ENCODE measurements at places on chromosomes 3 and 15.

- DNase-seq: no peak
These were observed 96.7 kb downstream of the ADCY5 start for GRCh38 chr3:123352134-123352554.

DNA sequence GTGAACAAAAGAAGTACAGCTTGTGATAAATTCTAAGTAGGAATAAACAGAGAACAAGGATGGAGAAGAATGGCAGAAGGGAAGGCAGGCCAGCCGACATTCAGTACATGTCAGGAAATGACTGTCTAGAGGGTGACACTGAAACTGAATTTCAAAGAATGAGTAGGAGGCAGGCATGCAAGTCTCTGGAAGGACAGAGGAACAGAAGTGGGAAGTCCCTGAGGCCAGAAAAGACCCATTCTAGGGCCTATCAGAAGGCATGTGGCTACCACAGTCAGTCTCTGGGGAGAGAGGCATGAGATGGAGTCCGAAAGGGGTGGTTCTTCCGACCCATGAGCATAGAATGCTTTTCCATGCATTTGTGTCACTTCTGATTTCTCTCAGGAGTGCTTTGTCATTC, 243.5 kb upstream of the UBE2E2 start:
- no peak for DNase-seq

GRCh38 chr15:101124731-101125451, 127.0 kb downstream of the CHSY1 start:
- DNase-seq: no peak

DNA sequence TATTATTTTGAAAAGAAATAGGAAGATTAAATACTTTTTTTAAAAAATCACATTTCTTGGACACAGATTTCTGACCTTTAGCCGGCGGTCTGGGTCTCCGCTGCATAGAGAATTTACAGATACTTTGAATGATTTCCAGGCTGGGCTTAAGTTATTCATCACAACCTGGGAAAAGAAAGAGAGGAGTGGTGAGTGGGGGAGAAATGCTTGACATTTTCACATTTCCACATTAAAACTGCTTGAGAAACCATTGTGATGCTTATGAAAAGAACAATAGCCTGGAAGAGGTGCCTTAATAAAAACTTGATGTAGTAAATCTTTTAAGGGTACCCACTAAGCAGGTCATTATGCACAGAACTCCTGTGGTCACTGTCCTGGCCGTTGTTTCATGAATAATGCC, 166.8 kb upstream of the MRPL3 start:
- no peak for DNase-seq

DNA sequence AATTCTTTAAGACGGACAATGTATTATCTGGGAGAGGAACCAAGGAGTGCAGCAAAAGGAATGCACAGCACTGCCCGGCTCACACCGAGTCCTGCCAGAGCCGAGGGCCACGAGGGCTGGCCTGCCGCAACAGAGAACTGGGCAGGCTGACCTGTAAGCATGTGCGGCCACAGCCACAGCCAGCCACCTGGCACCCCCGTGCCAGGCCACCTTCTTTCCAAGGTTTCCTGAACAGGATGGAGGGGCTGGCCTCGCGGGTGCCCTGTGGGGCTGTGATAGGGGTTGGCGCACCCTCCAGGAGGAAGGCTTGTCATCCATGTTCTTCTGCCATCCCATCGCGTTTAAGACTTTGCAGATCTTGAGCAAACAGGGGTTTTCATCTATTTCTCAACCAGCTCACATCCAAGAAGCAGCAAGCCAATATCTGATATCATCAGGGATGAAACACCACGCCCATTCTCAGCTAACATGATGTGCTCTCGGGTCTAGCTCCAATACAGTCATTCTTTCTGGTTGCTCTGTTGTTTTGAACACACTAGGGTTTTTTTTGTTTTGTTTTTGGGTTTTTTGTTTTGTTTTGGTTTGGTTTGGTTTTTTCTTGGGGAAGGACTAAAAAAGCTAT, 10.2 kb downstream of the CA12 start:
- no peak for DNase-seq

- no peak for DNase-seq
These were observed 88.7 kb upstream of the POMGNT2 start for GRCh38 chr3:43194490-43195114.

- no peak for DNase-seq
These were observed 950.7 kb upstream of the CFAP20DC start for GRCh38 chr3:60000311-60001105.

- no peak for DNase-seq
These were observed 1076.9 kb upstream of the CFAP20DC start for GRCh38 chr3:60126511-60127304.

GRCh38 chr3:15055019-15055557, 10.0 kb downstream of the MRPS25 start:
- DNase-seq: no peak

GRCh38 chr3:103992469-103992868, 1374.2 kb upstream of the ALCAM start:
- DNase-seq: no peak

DNA sequence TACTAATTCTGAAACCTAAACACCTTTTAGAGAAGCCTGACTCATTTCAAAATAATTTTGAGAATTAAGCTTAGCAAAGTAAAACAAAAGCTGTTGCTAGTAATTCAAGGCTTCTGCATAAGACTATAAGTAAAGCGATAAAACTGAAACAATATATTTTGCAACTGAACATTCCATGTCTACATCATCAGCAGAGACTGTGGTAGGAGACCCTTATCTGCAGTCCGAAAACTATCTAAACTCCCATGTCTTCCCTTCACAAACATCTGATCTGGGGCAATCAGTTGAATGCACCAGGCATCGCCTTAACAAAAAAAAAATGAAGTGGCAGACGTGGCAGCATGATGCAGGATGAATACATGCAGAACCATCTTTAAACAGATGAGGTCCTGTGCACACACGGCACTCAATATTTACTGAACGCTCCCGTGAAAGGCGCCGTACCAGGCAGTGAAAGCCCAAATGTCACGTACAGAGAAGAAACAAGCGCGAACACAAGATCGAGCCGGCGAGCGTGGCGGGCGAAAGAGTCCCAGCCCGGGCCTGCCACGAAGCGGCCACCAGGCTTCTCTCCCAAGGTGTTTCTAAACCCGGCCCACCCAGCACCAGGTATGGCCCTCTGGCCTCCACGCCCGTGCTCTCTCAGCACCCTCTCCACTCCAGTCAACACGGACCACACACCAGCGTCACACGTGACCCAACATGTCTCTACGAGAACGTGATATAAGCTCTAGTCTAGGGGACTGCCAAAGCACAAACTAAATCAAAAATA, 63.0 kb downstream of the CHSY1 start:
- DNase-seq: no peak

GRCh38 chr3:72673011-72673771, 175.1 kb downstream of the SHQ1 start:
- DNase-seq: no peak

- DNase-seq: no peak
These were observed 23.2 kb upstream of the LAMP3 start for GRCh38 chr3:183185696-183186095.

DNA sequence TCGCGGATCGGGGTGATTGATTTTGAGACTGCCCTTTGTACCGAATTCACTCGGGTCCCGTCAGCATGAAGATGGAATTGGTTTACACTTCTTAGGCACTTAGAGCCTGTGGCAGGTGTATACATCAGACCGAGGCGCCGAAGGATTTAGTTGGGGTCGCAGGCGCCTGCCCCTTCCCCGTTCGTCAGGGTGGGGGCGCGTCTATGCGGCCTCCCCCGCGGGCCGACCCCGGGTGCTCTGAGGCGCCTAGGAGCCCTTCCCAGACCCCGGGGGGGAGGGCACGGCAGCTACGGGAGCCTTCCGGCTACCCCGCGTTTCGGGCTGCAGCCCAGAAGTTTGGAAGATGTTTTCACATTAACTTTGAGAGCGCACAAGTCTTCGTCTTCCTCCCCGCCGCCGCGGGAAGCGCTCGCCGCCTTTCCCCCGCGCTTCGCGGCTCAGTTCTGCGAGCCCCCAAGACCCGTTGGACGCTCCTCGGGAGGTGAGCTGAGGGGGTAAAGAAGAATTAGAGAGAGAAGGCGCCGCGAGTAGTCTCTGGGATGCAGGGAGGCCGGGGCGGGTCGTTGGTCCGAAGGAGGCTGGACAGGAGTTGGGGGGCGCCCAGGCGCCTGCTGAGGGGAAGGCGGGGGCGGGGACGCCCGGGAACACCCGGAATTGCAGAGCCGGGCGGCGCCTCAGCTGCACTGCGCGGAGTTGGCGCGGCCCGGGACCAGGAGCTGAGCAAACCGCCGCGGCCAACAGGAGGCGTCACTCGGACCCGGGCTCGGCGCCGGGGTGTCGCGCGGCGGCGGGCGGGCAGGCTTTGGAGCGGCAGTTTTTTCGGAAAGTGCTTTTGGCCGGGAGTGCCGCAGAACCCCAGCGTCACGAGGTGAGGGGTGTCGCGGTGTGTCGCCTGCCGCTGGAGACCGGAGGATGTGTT, 780 bp downstream of the TIPARP start:
- DNase-seq: peak; percentile 24

- peak; percentile 12 for DNase-seq
These were observed 28.9 kb downstream of the FBXW12 start for GRCh38 chr3:48400824-48401433.

DNA sequence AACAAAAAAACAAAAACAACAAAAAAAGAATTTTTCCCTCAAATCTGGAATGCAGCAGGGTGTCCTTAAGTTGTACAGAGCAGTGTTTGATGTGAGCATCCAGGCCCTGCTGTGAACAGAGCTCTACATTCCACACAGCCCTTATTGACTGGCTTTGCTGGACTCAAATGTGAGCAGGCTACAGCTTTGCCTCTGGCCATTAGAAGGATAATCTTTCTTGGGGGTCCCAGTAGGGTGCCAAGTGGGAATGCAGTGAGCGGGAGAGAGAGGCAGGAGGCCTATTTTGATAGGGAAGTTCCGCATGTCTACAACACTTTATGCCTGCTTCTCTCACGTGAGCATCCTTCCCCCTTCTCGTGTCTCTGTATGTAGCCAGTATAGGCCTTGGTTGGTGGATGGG, 34.4 kb upstream of the TPRG1 start:
- DNase-seq: no peak

GRCh38 chr3:152183473-152183872, 85.3 kb upstream of the MBNL1 start:
- DNase-seq: peak; percentile 59

DNA sequence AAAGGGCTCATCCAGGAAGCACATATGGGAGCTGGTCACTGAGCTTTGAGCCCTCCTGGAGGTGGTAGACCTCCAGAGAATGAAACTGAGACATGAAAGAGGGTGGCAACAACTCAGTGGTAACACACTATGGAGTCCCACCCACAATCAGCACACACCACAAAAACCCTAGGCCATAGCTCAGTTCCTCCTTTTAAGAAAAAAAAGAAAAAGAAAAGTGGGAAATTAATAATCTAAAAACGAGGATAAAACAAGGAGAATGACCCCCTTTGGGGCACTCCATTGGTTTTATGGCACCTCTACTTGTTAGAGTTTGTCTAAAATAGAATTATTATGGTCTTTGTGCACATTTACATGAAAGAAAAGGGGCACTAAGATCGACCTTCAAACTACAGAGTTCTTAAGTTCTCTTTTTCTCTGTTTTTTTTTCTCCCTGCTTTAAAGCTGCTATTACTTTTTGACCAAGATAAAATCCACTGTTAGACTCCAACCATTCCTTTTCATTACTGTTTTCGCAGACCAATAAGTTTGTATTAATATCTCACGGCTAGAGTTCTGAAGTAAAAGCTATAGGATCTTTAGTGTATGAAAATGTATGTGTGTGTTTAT, 40.2 kb upstream of the ZBTB20 start:
- no peak for DNase-seq

DNA sequence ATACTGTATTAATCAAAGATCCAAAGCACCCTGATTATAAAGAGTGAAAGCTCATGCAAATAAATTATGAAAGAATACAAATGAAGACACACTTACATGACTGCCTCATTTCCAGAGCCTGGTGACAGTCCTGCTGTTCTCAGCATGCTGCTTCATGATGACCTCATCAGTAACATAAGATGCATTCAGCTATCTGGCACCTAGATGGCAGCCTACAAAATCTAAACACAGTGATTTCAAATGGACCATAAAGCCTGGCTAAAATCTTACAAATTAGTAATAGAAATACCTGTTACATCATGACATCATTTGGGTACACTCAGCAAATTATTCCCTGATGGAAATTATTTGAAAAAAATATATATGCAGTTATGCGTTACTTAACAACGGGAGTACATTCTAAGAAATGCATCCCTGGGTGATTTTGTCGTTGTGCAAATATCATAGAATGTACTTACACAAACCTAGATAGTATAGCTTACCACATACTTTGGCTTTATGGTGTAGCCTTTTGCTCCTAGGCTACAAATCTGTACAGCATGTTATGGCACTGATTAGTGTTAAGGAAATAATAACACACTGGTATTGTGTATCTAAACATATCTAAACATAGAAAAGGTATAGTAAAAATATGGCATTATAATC, 207.2 kb downstream of the EPHA3 start:
- DNase-seq: no peak

GRCh38 chr15:34064438-34064837, 25.4 kb upstream of the AVEN start:
- no peak for DNase-seq

GRCh38 chr15:83185561-83185960, 22.1 kb downstream of the HDGFL3 start:
- DNase-seq: no peak

- peak; percentile 49 for DNase-seq
These were observed 148.7 kb downstream of the RORA start for GRCh38 chr15:61080221-61081026.

DNA sequence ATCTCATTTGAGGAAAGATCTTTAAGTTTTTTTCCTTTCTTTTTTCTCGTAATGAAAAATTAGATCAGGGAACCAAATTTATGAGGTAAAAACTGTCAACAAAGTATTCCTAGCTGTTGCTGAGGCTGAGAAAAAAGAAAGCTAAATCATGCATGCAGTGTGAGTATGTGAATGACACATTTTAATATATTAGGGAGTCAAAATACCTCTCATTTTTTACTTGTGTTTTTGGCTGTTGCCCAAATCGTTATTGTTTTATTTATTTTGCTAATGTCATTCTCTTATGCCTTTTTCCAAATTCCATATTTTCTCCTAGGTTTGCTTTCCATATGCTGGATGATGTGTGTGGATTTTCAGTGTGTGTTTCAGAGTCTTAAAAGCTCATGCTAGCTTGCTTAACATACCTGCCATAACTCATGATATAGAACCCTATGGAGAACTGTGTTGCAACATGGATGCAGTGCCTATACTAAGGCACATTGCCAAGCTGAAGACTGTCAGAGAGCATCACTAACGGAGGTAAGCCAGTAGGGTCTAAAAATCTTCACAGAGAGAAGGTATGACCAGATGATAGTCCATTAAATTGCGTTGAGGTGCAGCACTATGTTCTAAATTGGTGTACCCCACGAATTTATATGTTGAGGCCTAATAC, 629.5 kb upstream of the KCNMB2 start:
- no peak for DNase-seq

GRCh38 chr3:42655980-42656679, 2.6 kb downstream of the ZBTB47 start:
- no peak for DNase-seq

DNA sequence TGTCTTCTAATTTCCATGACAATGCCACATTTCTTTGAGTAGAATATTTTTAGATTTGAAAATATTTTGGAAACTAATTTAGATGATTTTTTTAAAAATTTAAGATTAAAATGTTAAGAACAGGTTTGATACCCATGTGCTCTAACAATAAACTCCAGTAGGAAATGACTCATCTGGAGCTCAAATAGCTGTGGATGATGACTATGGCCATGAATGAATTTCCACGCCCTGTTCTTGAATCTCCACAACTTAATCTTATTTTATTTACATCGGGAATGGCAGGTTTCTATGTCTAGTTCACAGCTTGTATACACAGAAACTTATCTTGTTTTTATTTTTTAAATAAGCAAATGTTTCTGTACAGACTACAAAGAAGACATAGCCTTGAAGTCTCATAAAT, 726.8 kb downstream of the NAALADL2 start:
- no peak for DNase-seq
